ENCODE measurements at places on chromosomes 1 and 21. TPM values are rescaled to one million over a fixed set of nuclear protein-coding genes. Genes with fewer than 3 reads are reported as not detected.

KRTAP19-3 gene
- total RNA-seq, result not detected

NR1I3 gene
- not detected for total RNA-seq

WNT4 gene
- total RNA-seq, result not detected

DNA sequence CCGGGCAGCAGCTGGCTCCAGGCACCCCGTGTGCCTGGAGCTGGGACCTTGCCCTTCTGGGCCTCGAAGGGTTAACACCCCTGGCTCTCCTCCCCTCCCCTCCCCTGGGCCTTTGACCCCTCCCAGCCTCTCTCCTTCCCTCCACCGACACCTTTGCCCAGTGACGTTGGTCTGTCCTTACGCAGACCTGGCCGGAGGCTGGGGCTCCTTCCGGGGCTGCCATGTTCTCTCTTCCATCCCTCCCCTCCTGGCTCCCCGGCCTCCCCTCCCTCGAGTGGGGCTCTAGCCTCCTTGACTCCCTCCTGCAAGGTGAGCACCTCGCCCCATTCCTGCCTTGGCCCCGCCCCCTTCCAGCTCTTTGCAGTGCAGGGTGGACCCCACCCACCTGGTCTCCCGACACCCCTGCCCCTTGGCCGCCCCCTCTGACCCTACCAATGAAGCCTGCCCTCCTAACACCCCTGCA, at the start of gene TMEM82:
TSS of gene TMEM82 (plus strand) at position 161 of the 463 bp plus-strand sequence. CDS start at position 222, 61 bp downstream.
- DNase-seq, result no peak

DNA sequence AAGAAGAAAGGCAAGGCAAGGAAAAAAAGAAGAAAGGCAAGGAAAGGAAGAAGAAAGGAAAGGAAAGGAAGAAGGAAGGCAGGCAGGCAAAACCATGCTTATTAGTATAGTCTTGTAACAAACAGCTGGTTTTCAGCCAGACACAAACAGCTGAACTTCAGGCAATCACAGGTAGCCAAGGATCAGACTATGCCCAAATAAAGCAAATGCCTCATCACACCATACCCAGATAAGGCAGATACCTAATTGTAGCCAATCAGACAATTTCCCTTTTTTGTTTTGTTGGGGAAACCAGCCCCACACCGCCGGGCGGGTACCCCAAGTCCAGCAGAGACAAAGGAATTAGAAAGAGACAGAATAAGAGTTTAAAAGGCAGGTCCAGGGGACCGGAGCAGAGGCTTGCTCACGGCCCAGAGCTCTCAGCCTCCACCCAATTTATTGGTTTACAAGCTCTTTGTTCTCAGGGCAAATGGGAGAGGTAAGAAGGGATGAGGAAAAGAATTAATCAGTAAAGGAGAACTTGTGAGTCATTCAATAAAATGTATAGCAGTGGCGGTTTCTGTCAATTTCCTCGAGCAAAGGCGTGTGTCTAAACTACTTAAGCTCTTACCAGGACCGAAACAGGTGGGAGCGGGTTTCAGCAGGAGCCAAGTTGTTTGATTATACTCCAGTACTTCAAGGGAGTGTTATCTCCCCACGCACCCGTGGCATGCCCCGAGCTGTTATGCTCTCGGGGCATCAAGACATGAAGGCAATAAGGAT, 886.8 kb downstream of the KCNT2 start:
- no peak for DNase-seq

- no peak for DNase-seq
These were observed 337.4 kb downstream of the SRGAP2C start for GRCh38 chr1:121522061-121522759.

DNA sequence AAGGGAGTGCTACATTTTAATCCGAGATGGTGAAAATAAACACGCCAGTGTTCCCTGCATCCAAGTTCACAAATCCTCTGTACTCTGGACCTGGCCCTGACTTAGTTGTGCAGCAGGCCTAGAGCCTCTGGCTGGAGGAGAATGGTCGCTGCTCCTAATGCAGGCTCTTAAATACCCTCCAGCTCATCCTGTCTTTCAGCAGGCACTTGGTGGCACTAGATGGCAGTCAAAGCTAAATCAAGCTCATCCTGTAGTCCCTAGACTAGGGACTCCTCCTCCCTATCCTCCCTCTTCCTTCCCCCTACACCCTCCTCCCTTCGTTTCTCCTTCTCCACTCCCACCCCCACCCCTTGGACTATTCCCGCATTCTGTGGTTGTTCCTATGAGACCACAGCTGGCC, 41.6 kb upstream of the MTR start:
- DNase-seq, result no peak
